ENCODE measurements at places on chromosomes 6 and 20.

DNA sequence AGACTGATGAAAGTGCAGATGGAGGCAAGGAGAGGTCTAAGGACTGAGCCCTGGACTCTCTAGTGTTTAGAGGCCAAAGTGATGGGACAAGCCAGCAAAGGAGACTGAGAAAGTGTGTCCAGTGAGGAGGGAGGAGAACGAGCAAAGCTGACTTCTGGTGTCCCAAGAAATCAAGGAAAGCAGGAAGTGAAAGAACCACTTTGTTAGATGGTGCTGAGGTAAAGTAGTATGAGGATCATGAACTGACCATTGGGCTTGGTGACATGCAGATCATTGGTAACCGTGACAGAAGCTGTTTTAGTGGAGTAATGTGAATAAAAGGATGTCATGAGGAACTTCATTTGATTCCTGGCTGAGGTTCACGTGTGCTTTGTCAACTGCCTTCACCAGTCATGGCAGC lies 108.4 kb downstream of the SLX4IP start:
- DNase-seq = no peak

- peak; percentile 44 for DNase-seq
Measured at GRCh38 chr6:167898673-167899311, 72.1 kb downstream of the AFDN start.

DNA sequence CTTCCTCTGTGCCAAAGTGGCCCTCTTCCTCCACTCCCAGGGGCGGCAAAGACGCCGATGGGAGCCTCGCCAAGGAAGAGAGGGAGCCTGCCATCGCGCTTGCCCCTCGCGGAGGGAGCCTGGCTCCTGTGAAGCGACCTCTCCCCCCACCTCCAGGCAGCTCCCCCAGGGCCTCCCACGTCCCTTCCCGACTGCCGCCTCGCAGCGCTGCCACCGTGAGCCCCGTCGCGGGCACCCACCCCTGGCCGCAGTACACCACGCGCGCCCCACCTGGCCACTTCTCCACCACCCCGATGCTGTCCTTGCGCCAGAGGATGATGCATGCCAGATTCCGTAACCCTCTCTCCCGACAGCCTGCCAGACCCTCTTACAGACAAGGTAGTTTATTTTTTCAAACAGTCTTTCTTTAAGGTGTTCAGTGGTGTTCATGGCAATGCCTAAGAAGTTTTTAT lies 64.9 kb downstream of the FNDC1 start:
- DNase-seq = no peak

DNA sequence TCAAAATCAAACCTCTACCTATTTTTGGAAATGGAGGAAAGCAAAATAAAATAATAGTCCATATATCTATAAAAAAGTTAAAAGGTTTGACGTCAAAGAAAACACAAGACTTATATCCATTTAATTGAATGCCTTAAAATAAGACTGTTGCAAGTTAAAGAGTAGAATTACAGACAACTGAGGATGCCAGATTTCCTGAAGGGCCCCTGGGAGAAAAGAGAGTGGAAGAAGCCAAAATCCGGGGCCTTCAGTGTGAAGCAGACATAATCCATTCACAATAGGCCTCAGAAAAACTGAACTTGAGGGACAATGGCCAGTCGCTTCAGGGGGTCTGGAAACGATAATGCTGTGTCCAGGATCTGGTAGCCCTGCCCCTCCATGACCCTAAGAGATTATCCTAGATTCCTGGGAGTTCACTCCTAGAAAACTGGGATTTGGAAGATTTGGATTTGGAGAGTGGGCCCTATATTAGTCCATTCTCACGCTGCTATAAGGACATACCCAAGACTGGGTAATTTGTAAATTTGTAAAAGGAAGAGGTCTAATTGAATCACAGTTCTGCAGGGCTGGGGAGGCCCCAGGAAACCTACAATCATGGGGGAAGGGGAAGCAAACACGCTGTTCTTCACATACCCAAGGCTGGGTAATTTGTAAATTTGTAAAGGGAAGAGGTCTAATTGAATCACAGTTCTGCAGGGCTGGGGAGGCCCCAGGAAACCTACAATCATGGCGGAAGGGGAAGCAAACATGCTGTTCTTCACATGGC lies 94.0 kb upstream of the SLC2A12 start:
- no peak for DNase-seq

DNA sequence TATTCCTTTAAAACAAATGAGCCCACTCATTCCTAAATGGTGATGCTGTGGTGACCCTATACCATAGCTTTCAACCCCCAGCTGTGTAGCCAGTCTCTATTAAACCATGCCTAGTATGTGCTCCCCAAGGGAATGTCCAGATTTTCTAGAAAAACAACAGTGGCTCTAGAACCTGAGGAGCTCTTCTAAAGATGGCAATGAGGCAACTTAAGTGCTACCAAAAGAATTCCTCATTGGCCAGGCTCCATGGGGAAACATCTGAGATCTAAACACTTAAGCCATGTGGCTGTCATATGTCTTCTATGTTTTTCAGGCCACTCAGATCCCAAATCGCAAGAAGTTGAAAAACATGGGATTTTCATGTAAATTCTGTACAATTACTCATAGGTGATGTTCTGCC lies 191.0 kb downstream of the TPBG start:
- no peak for DNase-seq

- no peak for DNase-seq
Measured at GRCh38 chr6:108673153-108673552, 112.4 kb downstream of the FOXO3 start.

- DNase-seq = no peak
Measured at GRCh38 chr6:75157336-75157735, 48.5 kb downstream of the COL12A1 start.

GRCh38 chr6:155085582-155086257 lies 90.6 kb downstream of the TIAM2 start:
- no peak for DNase-seq

GRCh38 chr6:105019285-105019684 lies 62.4 kb downstream of the LIN28B start:
- DNase-seq = no peak

- DNase-seq = no peak
Measured at GRCh38 chr6:2221726-2222274, 23.6 kb downstream of the GMDS start.
